ENCODE measurements at places on chromosomes 2 and 18.
A peak's percentile ranks its signal among the peaks of the same experiment; 100 is the strongest.

GRCh38 chr2:173130496-173131465 is 55.1 kb downstream of the MAP3K20 start:
- no peak for DNase-seq

GRCh38 chr2:197033222-197033621 is 106.7 kb upstream of the PGAP1 start:
- no peak for DNase-seq

DNA sequence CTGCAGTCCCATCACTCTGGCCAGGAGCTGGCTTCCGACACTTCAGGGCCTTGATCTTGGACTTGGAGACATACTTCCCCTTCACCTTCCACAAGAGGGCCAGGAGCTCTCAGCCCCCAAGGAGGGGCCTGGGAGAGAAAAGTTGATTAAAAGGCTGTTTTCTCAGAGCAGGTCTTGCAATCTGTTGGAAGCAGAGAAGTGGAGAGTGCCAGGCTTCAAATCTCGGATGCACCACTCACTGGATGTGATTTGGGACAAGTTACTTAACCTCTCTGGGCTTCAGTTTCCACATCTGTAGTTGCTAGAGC is 255.3 kb downstream of the CYP26B1 start:
- no peak for DNase-seq

GRCh38 chr2:70304498-70304897 is 2.6 kb upstream of the FAM136A start:
- no peak for DNase-seq

DNA sequence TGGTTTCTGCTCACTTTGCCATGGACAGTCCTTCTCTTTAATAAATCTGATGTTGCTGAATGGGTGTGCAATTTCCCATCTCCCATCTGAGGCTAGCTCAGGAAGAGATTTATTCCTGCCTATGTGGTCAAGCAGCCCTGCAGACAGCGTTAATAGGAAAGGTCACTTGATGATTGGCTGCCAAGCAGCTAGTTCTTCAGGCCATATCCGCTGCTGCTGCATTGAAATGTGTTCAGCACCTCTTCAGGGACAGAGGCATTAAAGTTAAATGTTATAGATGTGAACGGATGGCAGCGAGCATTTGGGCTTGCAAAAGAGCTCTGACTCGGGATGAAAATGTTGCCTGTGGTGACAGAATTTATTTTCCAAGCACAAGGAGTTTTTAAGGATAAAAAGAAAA is 474.2 kb downstream of the PIK3C3 start:
- no peak for DNase-seq

DNA sequence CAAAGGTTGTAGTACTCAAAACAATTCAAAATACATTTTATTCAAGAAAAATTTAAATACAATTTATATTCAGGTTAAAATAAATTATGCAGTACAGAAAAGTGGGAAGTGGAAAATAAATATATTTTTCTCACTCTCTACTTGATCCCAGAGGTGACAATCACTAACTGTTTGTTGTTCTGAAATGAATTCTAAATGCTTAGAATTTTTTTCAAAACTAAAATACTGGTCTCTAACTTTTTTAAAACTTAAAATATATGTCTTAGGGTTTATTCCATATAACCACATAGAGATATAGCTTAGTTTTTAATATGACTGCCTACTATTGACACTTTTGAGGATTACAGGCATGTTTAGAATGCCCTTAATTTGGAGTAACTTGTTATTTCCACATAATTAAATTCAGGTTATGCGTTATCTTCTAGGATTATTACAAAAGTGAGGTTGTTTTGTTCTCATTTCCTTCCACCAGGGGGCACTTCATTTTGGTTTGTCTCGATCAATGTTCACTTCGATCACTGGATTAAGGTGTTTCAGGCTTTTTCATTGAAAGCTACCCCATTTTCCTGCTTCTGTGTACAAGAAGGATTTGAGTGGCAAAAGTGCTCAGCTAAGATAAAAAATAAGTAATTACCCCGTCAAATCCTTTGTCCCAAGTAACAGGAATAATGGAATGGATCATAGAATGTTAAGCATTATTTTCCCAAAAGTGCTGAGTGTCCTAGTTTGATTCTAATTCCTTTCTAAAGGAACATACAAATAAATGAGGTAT is 27.1 kb upstream of the TFPI start:
- DNase-seq = peak; percentile 13

DNA sequence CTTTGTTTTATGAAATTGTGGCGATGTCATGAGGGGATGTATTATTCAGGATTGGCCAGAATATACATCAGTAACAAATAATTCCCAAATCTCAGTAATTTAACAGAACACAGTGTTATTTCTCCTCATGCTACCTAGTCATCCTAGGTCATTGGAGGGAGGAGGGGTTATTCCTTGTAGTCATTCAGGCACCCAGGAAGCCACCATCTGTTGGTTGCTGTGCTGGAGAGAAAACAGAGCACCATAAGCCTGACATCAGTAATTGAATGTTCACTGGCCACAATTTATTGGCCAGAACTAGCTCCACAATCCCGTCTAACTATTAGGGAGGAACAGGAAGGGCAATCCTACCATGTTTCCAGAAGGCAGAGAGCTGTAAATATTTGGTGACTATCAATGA is 303.5 kb upstream of the CELF4 start:
- no peak for DNase-seq

GRCh38 chr18:50424877-50425690 is 50.2 kb downstream of the SKA1 start:
- DNase-seq = no peak

DNA sequence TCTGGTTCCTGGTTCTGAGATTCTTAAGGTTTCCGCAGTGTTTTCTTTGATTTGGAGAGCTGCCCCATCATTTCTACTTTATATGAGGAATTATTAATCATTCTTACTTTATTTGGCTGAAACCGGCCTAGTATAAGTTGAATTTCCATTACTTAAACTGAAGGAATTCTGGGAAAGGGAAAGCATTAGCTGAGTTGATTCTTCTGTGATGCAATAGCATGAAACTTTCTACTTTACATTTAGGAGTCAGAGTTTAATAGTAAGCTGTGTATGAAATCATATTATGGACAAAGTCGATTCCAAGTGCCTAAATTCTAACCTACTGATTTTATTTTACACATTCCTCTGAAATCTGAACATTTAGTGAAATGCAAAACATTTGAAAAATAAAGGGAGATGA is 1269.7 kb upstream of the ZEB2 start:
- DNase-seq = no peak

GRCh38 chr2:101806701-101807100 is 109.2 kb downstream of the MAP4K4 start:
- no peak for DNase-seq

DNA sequence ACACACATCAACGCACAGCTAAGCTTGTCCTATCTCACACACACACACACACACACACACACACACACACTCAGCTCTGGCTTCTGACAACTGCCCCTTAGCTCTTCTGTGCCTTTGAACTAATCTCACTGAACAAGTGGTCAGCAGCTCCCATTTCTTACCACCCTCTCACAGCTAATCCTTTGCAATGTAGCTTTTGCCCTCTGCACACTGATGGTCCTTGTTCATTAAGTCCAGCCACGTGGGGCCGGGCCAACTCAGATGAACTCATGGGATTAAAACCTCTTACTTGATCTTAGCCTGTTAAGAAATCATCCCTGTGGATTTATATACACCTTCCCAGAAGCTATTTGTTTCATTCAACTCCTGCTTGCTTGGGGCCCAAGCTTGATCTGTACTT is 36.6 kb downstream of the DPYSL5 start:
- no peak for DNase-seq

DNA sequence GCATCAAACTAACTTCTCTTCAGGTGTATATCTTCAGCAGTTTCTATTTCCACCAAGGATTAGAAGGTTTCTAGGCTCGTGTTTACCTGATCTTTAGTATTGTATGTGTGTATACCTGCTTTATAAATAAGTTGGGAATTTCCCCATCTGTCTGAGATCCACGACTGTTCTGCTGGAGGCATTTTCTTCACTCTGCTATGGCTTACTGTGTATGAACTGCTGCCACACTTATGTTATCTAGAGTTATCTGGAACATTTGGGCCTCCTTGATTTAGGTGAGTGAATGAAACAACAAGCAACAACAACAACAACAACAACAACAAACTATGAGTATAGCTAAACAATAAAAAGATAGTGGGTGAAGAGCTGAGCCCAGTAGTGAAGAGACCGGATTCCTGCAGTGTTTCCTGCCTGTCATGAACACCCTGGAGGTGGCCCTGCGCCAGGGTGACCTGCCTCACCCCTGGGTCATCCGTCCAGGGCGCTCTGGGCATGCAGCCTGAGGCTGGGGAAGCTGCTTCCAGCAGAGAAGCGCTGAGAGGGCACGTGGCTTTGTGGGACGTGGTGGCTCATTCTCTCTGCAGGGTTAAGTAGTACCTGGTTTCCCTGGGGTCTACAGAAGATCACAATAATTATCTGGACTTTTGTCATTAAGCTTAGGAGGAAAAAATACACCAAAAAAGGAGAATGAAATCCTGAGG is 56.1 kb upstream of the GATA6 start:
- DNase-seq = no peak

Data from stimulated activated naive CD8-positive, alpha-beta T cell treated with anti-CD3 and anti-CD28 coated beads, Interleukin-15, amount 100 ng/mL, for 72 hours (primary cell).